ENCODE measurements at places on chromosomes 2 and 18.

- no peak for DNase-seq
Observed at GRCh38 chr2:205627085-205627484, 55.2 kb upstream of the NRP2 start.

DNA sequence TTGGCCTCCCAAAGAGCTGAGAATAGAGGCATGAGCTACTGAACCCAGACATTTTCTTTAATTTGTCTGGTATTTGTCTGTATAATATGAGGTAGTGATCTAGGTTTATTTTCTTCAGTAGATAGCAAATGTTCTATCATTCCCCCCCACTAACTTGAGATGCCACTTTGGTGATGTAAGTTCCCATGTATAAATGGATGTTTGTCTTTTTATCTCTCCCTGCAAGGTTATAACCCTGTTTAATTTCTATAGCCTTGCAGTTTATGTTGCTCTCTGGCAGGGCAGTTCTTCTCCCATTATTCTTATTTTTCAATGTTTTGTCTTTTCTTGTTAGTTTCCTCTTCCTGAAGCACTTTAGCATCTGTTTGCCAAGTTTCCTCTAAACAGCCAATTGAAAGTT is 39.1 kb upstream of the MAP4K4 start:
- no peak for DNase-seq

- no peak for DNase-seq
Observed at GRCh38 chr2:46387886-46388515, 90.8 kb downstream of the EPAS1 start.

- no peak for DNase-seq
Observed at GRCh38 chr2:84876369-84876768, 4.5 kb downstream of the TRABD2A start.

DNA sequence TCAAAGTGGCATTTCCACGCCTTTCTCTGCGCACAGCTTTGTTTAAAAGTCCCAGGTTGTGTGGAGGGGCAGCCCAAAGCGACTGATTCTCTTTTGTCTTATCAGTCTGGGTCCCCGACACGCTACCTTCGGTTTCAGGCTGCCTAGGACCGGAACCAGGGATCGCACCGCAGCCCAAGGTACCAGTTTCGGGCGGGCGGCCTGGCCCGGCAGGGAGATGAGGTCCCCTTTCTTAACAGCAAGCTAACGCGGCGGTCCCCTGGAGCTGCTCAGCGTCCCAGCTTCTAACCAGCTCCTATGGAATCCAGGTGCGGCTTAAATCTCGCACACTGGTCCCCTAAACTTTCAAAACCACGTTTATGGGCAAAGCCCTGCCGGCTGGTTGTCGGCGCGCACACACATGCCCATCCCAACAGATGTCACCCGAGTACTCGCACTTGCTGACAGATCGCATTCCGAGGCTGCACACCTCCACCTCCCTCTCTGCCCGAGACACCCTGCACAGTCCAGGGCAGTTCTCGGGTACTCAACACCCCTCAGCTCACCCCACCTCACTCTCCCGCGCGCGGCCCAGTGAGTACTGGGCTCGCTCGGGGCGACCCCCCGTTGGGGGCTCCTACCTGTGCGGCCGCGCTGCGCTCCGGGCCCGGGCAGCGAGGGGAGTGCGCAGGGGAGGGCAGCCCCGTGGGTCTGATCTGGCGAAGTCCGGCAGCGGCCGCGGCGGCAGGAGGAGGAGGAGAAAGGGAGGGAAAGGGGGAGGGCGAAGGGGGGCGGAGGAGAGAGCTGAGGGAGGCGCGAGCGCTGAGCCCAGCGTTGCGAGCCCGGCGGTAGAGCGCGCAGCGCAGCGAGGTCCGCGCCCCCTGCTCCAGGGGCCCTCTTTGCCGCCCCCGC is at the start of gene EFEMP1:
TSS of gene EFEMP1 (minus strand) at position 692 of the 891 bp plus-strand sequence. CDS start 1,342 bp downstream, outside the sequence.
- no peak for DNase-seq

DNA sequence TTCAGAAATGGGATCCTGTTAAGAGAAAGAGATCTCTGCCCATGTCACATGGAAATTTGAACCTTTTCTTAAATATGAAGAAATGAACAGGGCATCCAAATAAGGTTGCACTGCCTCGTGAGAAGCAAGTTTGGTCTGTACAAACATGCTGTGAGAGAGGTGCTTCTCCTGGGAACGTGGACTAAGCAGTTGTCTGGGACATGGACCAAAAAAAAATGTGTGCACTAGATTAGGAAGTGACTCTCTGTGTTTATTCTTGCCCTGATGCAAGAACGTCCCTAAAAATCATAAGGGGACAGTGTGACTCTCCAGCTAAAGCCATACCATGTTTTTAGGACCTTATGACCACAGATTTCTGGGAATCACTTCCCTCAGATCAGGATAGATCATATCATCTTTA is 23.7 kb upstream of the GCG start:
- DNase-seq, result no peak

- no peak for DNase-seq
Observed at GRCh38 chr2:3539836-3540235, 18.3 kb downstream of the RNASEH1 start.

DNA sequence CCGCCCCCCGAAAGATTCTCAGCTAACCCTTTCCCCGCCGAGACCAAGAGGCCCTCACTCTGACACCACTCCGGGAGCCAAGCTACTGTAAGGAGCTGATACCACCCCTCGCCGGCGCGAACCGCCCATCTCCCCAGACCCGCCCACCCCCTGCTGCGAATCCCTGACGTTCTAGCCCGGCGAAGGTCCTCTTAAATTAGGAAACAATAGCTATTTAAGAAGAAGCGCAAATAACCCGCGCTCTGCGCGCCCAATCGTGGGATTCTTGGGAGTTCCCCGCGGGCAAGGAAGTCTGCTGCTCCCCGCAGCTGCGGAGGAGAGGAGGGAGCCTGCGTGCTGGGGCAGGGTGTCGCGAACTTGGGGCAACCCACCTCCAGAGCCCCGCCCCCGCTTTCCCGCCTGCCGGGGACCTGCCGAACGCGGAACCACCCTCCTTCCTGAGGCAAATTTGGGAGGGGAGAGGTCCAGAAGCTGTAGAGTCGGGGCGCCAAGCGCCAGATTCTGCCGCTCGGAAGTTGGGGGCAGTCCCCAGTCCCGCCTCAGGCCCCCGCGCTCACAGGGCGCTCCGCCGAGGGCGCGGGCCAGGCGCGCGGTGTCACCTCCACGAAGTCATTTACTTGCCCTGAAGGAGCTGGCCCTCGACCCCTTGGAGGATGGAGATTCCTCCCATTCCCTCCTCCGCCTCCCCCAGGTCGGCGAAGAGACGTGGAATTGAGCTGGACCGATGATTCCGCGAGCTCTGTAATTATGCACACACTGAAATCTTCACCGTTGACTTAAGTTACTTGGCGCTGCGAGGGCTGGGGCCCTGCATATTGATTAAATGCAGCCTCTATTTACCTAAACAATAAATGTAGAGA is 8.4 kb upstream of the SP9 start:
- peak; percentile 41 for DNase-seq

- DNase-seq, result no peak
Observed at GRCh38 chr18:25594351-25594750, 242.4 kb upstream of the ZNF521 start.

GRCh38 chr2:42880738-42881690 is 88.6 kb upstream of the HAAO start:
- DNase-seq, result no peak

GRCh38 chr2:37855283-37856041 is 69.6 kb upstream of the RMDN2 start:
- no peak for DNase-seq

- no peak for DNase-seq
Observed at GRCh38 chr2:11560806-11561205, 27.0 kb downstream of the GREB1 start.

DNA sequence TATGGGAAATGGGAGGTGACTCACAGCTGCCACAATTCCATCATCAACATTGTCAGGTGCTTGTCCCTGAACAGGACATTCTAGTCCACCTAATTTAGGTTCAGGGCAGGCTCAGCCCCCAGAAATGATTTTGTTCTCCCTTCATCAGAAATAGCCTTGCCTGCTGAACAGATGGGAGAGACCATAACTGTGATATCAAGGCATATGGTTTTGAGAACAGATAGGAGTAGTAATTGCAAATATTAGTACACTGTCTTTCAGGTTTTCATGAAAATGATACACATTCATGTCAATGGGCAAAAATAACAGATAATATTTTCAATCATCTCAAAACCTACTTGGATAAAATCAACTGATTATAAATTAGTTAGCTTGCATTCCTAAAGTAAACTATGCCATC is 316.5 kb downstream of the MBD2 start:
- no peak for DNase-seq

DNA sequence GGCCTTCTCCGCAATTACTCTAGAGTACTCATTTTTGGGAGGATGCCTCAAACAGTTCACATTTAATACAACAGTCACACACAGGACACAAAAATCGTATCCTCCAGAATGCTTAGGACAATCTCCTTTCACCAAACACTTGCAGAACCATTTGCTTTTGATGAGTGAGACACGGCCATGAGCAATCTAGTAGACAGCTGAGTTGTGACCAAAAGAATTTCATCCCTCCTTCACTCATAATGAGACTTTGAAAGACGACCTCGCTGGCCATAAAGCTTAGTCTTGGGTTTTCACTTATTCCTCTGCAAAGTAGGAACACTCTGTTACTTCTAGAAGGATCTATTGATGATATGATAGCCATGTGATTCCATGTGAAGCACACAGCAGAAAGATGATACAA is 87.5 kb upstream of the SLC35G4 start:
- no peak for DNase-seq

- no peak for DNase-seq
Observed at GRCh38 chr18:42564761-42565160, 550.7 kb downstream of the RIT2 start.

GRCh38 chr18:24246143-24246542 is 107.3 kb downstream of the CABYR start:
- DNase-seq, result no peak

DNA sequence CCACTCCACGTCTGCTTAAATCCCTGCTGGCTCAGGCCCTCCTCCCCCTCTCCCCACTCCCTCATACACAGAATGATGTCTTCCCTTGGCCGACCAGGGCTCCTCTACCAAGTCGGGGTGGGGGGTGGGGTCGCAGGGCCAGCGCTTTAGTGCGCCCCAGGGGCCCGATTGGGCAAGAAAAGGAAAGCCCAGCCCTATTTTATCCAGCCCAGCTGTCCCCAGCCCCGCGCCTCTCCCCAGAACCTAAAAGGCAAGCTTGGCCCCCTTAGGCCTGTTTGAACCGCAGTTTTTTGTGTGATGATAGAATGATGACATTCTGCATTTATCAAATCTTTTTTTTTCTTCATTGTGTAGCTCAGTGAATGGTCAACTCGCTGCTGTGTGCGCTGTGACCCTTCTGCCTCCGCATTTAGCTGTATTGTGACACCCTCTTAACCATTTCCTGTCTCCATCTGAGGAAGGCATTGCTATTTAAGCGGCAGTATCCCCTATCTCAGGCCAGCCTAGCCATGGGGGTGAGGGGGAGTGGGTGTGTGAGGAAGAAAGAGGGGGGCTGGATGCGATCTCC is 231.4 kb downstream of the HAUS1 start:
- no peak for DNase-seq

- DNase-seq, result peak; percentile 8
Observed at GRCh38 chr2:65435625-65436168, 3.3 kb upstream of the SPRED2 start.

DNA sequence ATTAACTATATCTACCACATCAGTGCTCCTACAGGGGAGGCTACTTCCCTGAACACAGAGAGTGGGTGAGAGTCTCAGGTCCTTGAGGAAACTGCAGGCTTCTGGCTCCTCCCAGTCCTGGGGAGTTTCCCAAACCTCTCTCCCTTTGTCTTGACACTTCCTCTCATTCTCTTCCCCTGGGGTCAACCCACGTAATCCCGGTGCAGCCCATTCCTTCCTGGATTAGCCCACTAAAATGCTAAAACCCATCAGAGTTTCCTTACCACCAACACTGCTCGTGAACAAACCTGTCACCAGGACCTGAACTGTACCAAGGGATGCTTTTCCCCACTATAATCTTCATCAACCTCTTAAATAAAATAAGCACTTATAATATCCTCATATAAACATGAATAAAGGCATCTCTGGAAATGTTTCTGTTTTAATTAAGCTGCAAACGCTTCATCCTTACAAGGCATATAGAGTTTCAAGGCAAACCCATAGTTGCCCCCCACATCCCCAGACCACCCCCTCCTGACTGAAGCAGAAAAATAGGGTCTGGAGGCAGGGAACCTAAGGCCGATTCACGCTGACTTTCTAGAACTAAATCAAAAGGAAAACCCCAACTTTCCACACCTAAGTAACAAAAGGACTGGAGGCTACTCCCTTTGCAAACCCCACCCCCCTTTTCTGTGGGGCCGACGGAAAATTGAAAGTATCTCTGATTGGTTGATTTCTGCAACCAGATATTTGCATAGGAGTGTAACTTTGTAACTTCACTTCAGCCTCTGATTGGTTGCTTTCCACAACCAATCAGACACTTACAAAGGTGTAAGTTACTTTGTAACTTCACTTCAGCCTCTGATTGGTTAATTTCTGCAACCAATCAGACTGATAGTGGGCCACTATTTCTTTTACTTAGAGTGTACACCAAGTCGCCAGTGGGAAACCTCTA is 19.0 kb downstream of the TMSB10 start:
- DNase-seq, result peak; percentile 54

DNA sequence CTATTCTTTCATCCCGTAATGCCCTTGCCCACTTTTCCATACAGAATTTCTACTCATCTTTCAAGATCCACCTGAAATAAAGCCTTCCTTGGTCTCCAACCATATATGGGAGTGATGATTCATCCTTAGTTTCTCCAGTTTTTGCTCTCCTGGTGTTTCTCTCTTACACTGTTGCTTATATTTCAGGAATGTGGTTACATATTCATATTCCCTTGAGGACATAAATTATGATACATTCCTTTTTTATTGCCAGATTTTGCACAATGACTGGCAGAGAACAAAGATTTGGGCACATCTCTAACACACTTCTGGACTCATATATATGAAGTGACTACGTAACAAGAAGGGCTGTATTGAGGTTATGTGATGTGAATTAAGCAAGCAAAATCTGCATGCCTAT is 1573.4 kb upstream of the NXPH2 start:
- DNase-seq, result no peak

DNA sequence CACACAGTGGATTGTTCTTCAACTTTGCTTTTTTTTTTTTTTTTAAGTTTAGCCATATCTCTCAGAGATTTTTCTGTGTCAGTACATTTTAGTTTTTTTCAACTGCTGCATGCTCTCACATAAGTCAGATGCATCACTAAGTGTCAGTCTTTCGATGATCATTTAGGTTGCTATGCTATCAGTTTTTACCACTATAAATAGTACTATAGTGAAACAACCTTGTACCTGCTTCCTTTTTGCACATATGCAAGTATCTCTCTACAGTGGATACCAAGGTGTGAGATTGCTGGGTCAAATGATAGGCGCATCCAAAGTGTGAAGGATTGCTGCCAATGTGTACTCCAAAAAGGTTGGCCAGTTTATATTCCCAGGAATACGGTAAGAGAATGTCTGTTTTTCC is 33.5 kb upstream of the MAP4K3 start:
- DNase-seq, result no peak

- DNase-seq, result no peak
Observed at GRCh38 chr18:79258447-79258846, 137.3 kb upstream of the NFATC1 start.

GRCh38 chr2:217482056-217482710 is 520.6 kb downstream of the TNS1 start:
- DNase-seq, result no peak

- no peak for DNase-seq
Observed at GRCh38 chr2:196079052-196079451, 10.4 kb upstream of the DNAH7 start.

GRCh38 chr2:215906458-215906857 is 106.9 kb downstream of the MREG start:
- no peak for DNase-seq

- no peak for DNase-seq
Observed at GRCh38 chr2:28558158-28558820, 62.4 kb downstream of the PLB1 start.

GRCh38 chr2:21047141-21048009 is 3.5 kb upstream of the APOB start:
- DNase-seq, result no peak
